Activated CD4-positive, alpha-beta memory T cell treated with anti-CD3 and anti-CD28 coated beads, Interleukin-2, amount 10 ng/mL, durations not matched to agents 7 days and 5 days (primary cell): ENCODE measurements at places on chromosomes 12 and 14. TPM values are rescaled to one million over a fixed set of nuclear protein-coding genes. Genes with fewer than 3 reads are reported as not detected.
A peak's percentile ranks its signal among the peaks of the same experiment; 100 is the strongest.

GRCh38 chr14:36844443-36845195, 183.0 kb downstream of the PAX9 start:
- no peaks in the 10 kb centered on the region for H3K27me3 ChIP-seq
- H3K4me1 ChIP-seq, result no peaks in the 10 kb centered on the region
- no peak overlapping the region for H3K27ac ChIP-seq
- no peak overlapping the region for H3K4me3 ChIP-seq

GRCh38 chr12:100545092-100545491, 28.4 kb upstream of the GAS2L3 start:
- H3K36me3 ChIP-seq, result no peaks in the 10 kb centered on the region
- no peak for DNase-seq
- H3K27me3 ChIP-seq, result peaks cover 5% of the 10 kb centered on the region
- no peak overlapping the region for H3K27ac ChIP-seq
- no peaks in the 10 kb centered on the region for H3K4me1 ChIP-seq

DNA sequence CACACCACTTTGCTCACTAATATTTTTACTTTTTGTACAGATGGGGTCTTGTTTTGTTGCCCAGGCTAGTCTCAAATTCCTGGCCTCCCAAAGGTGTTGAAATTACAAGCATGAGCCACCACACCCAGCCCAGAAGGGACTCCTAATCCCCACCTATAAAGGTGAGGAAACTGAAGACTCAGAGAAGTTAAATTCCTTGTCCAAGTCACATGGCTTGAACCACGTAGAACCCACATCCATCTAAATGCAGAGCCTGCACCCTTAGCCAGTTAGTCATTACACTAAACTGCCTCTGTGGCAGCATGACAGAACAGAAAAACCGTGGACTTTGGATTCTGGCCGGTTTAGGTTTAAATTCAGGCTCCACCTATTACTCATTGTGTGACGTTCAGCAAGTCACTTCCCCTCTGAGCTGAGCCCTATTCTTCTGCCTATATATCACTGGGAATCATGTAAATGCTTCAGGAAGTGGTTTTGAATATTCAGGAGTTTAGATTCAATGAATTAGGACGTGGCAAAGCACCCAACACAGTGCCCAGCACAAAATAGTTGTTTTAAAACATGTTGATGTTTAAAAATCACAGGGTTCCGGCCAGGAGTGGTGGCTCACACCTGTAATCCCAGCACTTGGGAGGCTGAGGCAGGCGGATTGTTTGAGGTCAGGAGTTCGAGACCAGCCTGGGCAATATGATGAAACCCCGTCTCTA, 3.0 kb upstream of the CORO1C start:
- DNase-seq, result peak; percentile 25
- H3K36me3 ChIP-seq, result no peaks in the 10 kb centered on the region
- peaks cover 30% of the 10 kb centered on the region for H3K4me1 ChIP-seq

GRCh38 chr12:132327336-132328171, 1.8 kb downstream of the GALNT9 start:
- H3K36me3 ChIP-seq, result peaks cover 3% of the 10 kb centered on the region
- no peak overlapping the region for H3K27ac ChIP-seq
- H3K4me1 ChIP-seq, result no peaks in the 10 kb centered on the region
- peaks cover 25% of the 10 kb centered on the region for H3K27me3 ChIP-seq
- no peak for DNase-seq

GRCh38 chr12:70796989-70797388, 123.5 kb downstream of the PTPRR start:
- no peak overlapping the region for H3K27ac ChIP-seq
- no peaks in the 10 kb centered on the region for H3K27me3 ChIP-seq
- no peaks in the 10 kb centered on the region for H3K4me1 ChIP-seq
- no peak overlapping the region for H3K4me3 ChIP-seq

DNA sequence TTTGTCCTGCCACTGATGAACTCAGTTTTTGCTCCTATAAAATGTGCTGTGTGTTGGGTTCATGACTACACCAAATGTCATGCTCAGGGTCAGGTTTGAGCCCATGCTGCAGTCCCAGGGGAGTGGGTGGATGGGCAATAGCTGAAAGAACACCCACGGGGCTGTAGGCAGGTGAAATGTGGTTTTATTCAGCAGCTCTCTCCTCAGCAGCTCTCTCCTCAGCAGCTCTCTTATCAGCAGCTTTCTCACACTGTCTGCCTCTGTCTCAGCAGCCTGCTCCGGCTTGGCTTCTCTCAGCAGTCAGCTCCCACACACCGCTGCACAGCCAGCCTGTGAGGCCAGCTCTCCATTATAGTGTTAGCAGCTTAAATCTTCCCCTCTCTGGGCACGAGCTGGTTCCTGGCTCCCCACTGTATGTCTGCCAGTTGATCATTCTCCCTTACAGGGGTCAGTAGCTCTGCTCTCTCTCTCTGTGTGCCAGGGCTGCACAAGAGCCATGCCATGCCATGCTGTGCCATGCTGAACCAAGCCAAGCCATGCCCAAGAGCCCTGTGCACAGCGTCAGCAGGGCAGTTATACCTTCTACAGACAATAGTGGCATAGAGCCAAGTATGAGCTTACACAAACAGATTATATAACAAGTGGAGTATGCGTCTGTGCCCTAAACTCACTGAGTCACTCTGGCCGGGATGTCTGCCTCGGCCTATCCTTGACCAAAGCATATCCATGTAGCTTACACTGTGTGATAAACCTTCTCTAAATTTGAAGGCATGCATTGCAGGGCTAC, 303.3 kb upstream of the TMPO start:
- DNase-seq, result no peak
- H3K27me3 ChIP-seq, result peaks cover 1% of the 10 kb centered on the region
- no peaks in the 10 kb centered on the region for H3K36me3 ChIP-seq
- H3K27ac ChIP-seq, result no peak overlapping the region
- H3K4me3 ChIP-seq, result no peak overlapping the region
- H3K4me1 ChIP-seq, result no peaks in the 10 kb centered on the region

- H3K4me1 ChIP-seq, result no peaks in the 10 kb centered on the region
- H3K36me3 ChIP-seq, result no peaks in the 10 kb centered on the region
- no peak for DNase-seq
- no peaks in the 10 kb centered on the region for H3K27me3 ChIP-seq
- no peak overlapping the region for H3K27ac ChIP-seq
These were observed 128.4 kb downstream of the NTF3 start for GRCh38 chr12:5560265-5560664.

The ARHGEF40 gene
- total RNA-seq, result 0.18 TPM

The ALKBH2 gene
- total RNA-seq, result 8.7 TPM
